Esophagus squamous epithelium (tissue), 5 donors: ENCODE measurements at places on chromosomes 2 and 18.

GRCh38 chr18:58827428-58827827 lies 37.2 kb upstream of the ZNF532 start:
- H3K27ac ChIP-seq, result no peak overlapping the region
- no peaks in the 10 kb centered on the region for H3K27me3 ChIP-seq
- no peak for DNase-seq
- H3K36me3 ChIP-seq, result no peaks in the 10 kb centered on the region
- no peak overlapping the region for H3K4me3 ChIP-seq

GRCh38 chr2:116057538-116057937 lies 1615.1 kb downstream of the DPP10 start:
- no peaks in the 10 kb centered on the region for H3K4me1 ChIP-seq
- H3K36me3 ChIP-seq, result no peaks in the 10 kb centered on the region
- DNase-seq, result no peak
- no peaks in the 10 kb centered on the region for H3K27me3 ChIP-seq

DNA sequence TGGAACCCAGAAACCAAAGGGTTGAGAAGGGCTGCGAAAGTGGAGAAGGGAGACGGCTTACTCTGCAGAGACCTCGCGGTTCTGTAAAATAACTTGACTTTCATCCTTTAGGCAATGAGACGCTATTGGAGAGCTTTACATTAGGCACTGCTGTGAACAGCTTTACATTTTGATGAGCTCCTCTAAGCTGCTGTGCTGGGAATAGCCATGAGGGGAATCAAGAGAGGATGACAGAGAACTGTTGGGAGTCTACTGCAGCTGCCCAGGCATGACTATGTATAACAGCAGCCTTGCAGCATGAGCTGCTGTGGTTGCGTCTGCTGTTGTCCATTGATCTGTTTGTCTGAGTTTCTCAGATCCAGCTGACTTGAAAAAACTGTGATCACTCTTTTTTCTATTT lies 310.8 kb upstream of the MAP2 start:
- H3K27ac ChIP-seq, result no peak overlapping the region
- no peaks in the 10 kb centered on the region for H3K36me3 ChIP-seq
- no peaks in the 10 kb centered on the region for H3K4me1 ChIP-seq
- H3K4me3 ChIP-seq, result no peak overlapping the region

- H3K27ac ChIP-seq, result no peak overlapping the region
- H3K36me3 ChIP-seq, result no peaks in the 10 kb centered on the region
- no peaks in the 10 kb centered on the region for H3K4me1 ChIP-seq
- H3K27me3 ChIP-seq, result no peaks in the 10 kb centered on the region
- no peak for DNase-seq
Observed at GRCh38 chr2:183950673-183951072, 647.7 kb upstream of the ZNF804A start.

- no peaks in the 10 kb centered on the region for H3K27me3 ChIP-seq
- H3K36me3 ChIP-seq, result peaks cover 38% of the 10 kb centered on the region
- H3K4me1 ChIP-seq, result no peaks in the 10 kb centered on the region
- no peak overlapping the region for H3K27ac ChIP-seq
Observed at GRCh38 chr18:46821856-46822711, 65.2 kb upstream of the ST8SIA5 start.

DNA sequence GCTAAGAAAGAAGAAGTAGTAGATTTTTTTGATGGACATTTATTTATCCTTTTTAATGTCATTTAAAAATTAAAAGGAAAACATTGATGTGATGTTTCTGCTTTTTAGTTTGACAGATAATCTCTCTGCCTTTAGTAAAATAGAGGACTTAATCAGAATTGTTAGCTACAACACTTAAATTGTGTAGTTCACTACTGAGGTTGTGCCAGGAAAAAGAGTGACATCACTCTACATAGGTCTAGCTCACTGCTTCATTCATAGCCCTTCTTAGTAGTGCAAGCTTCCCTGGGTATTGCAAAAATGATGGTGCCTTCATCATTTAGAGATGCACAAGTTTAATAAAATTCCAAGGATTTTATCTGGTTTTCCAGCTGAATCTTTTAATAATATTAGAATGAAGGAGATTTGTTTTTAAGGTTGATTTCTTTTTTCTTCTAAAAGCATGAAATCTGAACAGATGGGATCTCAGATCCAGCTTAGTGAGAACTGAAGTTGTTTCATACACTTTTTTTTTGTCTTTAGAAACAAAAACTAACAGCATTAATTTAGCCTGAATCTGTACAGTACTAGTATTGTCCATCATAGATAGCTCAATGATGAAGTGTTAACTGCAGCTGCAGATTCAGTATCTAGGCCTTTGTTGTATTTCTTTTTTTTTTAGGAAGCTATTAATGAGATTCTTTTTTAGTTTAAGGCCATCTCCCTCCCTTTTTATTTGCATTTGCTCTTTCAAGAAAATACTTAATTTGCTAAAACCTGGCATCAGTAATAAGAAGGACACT lies 20.6 kb upstream of the TMEFF2 start:
- H3K4me3 ChIP-seq, result no peak overlapping the region
- H3K4me1 ChIP-seq, result no peaks in the 10 kb centered on the region
- DNase-seq, result no peak
- no peaks in the 10 kb centered on the region for H3K27me3 ChIP-seq
- no peaks in the 10 kb centered on the region for H3K36me3 ChIP-seq

DNA sequence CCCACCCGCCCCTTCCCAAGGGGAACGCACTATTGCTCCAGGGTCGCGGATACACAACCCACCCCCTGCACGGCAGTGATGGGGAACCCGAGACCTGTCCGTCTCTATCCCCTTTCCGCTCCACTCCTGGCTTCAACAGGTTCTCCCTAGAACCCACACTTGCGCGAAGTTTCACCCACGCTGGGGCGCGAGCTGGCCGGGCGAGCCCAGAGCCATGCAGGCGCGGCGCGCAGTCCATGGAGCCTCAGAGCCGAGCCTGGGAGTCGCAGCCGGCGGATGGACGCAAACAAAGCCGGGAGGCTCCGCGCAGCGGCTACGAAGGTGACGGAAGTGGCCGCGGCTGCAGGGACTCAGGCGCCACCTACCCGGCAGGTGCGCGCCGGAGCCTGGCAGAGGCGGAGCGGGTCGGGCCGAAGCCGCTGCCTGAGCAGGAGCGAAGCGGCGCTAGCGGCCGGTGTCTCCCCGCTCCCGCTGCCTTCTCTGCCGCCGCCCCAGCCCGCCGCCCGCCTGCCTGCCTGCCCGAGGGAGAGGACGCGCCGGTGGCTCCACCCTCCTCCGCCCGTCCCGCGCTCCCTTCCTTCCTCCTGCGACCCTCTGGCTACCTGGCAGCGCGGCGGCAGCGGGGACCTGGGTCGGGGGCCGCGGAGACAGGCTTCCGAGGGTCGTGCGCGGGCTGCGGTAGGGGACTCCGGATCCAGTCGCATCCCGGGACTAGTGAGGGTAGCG lies 14.0 kb downstream of the ALPG start:
- peaks cover 14% of the 10 kb centered on the region for H3K27me3 ChIP-seq
- no peaks in the 10 kb centered on the region for H3K36me3 ChIP-seq
- no peak for DNase-seq
- H3K4me1 ChIP-seq, result peaks cover 31% of the 10 kb centered on the region
- H3K4me3 ChIP-seq, result peak overlapping the region; percentile 10
- no peak overlapping the region for H3K27ac ChIP-seq

- no peak overlapping the region for H3K4me3 ChIP-seq
- H3K27ac ChIP-seq, result no peak overlapping the region
Observed at GRCh38 chr2:105248316-105249070, 7.0 kb downstream of the GPR45 start.

DNA sequence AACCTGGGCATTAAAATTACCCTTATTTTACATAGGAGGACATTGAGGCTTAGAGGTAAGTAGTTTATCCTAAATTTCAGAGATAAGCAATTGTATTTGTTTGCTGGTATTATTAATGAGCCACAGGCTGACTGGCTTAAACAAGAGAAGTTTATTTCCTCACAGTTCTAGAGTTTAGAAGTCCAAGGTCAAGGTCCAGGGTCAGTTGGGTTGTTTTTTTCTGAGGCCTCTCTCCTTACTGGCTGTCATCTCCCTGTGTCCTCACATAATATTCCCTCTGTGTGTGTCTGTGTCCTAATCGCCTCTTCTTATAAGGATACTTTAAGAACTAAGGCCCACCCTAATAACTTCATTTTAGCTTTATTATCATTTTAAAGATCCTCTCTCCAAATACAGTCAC lies 294.9 kb upstream of the ATP5MC3 start:
- no peak overlapping the region for H3K27ac ChIP-seq
- H3K4me3 ChIP-seq, result no peak overlapping the region
- no peak for DNase-seq
- H3K4me1 ChIP-seq, result no peaks in the 10 kb centered on the region
- no peaks in the 10 kb centered on the region for H3K36me3 ChIP-seq

GRCh38 chr2:232255033-232255432 lies 123.5 kb upstream of the ALPP start:
- peaks cover 88% of the 10 kb centered on the region for H3K36me3 ChIP-seq
- no peaks in the 10 kb centered on the region for H3K4me1 ChIP-seq
- DNase-seq, result no peak
- H3K4me3 ChIP-seq, result no peak overlapping the region
- no peaks in the 10 kb centered on the region for H3K27me3 ChIP-seq
- H3K27ac ChIP-seq, result no peak overlapping the region

GRCh38 chr2:148067801-148068200 lies 46.9 kb downstream of the MBD5 start:
- no peak for DNase-seq
- H3K4me1 ChIP-seq, result no peaks in the 10 kb centered on the region
- no peak overlapping the region for H3K4me3 ChIP-seq
- H3K36me3 ChIP-seq, result no peaks in the 10 kb centered on the region
- no peaks in the 10 kb centered on the region for H3K27me3 ChIP-seq

DNA sequence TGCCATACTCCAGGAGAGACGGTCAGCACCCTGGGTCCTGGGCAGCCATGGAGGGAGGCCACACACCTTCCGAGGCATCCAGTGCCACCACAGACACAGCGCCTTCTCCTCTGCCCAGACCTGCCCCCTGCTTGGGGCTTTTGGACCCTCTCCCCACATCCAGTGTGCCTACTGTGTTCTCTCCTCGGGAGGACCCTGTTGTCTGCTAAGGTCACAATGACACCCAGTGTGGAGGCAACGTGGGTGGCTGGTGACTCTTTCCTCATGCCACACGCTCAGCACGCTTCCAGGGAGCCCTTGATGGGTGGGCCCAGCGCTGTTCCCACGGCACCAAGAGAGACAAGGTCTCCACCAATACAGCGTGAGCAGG lies 251.9 kb downstream of the EIPR1 start:
- H3K36me3 ChIP-seq, result no peaks in the 10 kb centered on the region
- DNase-seq, result no peak
- H3K27me3 ChIP-seq, result no peaks in the 10 kb centered on the region
- H3K4me1 ChIP-seq, result no peaks in the 10 kb centered on the region
- no peak overlapping the region for H3K27ac ChIP-seq

GRCh38 chr2:197200762-197201058 lies 109.9 kb downstream of the ANKRD44 start:
- H3K36me3 ChIP-seq, result no peaks in the 10 kb centered on the region
- no peaks in the 10 kb centered on the region for H3K27me3 ChIP-seq
- peaks cover 54% of the 10 kb centered on the region for H3K4me1 ChIP-seq
- no peak overlapping the region for H3K4me3 ChIP-seq

- H3K4me1 ChIP-seq, result no peaks in the 10 kb centered on the region
- no peaks in the 10 kb centered on the region for H3K36me3 ChIP-seq
- no peak for DNase-seq
- no peak overlapping the region for H3K4me3 ChIP-seq
Observed at GRCh38 chr2:233990261-233990798, 60.2 kb upstream of the SPP2 start.

- H3K36me3 ChIP-seq, result no peaks in the 10 kb centered on the region
- DNase-seq, result no peak
- no peaks in the 10 kb centered on the region for H3K27me3 ChIP-seq
Observed at GRCh38 chr2:206693399-206694137, 24.6 kb downstream of the DYTN start.

DNA sequence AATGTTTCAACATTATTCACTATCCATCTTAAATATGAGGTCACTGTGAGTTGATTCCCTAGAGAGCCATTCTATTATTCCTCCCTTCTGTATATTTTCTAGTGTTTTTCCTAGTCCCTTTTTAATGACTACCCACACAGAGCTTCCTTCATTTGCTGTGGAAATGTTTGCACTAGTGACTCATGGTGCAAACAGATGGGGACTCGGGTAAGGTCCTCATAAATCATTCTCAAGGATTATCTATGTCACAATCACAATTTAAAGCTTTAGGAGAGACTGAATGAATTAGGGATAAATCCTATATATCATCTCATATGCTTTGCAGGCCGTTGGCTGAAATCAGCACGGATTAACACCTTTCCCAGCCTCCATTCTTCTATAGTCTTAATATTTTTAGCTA lies 159.6 kb downstream of the DCC start:
- no peak overlapping the region for H3K4me3 ChIP-seq
- no peak for DNase-seq
- no peak overlapping the region for H3K27ac ChIP-seq
- H3K4me1 ChIP-seq, result no peaks in the 10 kb centered on the region

DNA sequence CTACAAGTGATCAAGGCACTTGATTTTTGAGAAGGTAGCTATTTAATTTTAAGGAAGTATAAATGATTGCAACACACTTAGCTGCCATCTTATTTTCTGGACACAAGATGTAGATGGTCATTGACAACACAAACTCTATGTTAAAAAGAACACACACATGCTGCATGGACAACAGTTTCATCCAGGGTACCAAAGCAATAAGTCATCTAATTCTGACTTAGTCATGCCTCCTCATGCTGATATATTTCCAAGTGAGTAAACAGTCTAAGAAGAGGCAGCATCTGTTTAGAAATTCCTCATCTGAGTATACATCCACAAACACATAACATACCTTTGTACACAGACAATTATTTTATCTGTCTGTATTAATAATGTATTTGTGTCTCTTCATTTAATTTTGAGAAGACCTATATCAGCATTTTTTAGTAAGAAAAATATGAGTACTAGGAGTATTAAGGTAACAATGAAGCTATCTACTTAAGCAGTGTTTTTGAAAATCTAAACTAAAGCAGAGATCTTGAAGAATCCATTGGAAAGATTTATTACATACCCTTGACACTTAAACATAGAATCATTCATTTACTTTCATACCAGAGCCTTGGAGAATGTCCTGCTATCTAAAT lies 84.9 kb downstream of the SCN1A start:
- no peak for DNase-seq
- no peak overlapping the region for H3K27ac ChIP-seq
- H3K4me1 ChIP-seq, result no peaks in the 10 kb centered on the region

DNA sequence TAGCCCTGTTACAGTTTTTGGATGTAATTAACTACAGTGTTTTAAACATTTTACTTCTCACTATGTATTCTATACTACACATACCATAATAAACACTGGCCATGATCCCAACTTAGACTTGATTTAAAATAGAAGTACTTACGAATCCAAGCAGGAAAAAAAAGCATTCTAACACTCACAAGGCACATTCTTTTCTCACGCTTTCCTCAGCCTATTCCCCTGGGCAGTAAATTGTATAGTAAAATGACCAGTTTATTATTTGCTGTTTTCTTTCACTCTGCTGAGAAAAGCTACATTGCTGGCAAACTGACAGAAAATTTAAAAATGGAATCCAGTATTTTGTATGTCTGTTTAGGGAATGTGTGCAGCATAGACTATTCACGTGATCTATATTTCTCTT lies 2.8 kb upstream of the TANC1 start:
- H3K4me1 ChIP-seq, result no peaks in the 10 kb centered on the region
- no peak overlapping the region for H3K27ac ChIP-seq
- DNase-seq, result no peak

GRCh38 chr2:207831584-207832248 lies 62.0 kb upstream of the FZD5 start:
- no peak for DNase-seq
- no peaks in the 10 kb centered on the region for H3K36me3 ChIP-seq
- H3K4me1 ChIP-seq, result peaks cover 15% of the 10 kb centered on the region
